ENCODE measurements at places on chromosomes 12 and 14. TPM values are rescaled to one million over a fixed set of nuclear protein-coding genes. Genes with fewer than 3 reads are reported as not detected.

DNA sequence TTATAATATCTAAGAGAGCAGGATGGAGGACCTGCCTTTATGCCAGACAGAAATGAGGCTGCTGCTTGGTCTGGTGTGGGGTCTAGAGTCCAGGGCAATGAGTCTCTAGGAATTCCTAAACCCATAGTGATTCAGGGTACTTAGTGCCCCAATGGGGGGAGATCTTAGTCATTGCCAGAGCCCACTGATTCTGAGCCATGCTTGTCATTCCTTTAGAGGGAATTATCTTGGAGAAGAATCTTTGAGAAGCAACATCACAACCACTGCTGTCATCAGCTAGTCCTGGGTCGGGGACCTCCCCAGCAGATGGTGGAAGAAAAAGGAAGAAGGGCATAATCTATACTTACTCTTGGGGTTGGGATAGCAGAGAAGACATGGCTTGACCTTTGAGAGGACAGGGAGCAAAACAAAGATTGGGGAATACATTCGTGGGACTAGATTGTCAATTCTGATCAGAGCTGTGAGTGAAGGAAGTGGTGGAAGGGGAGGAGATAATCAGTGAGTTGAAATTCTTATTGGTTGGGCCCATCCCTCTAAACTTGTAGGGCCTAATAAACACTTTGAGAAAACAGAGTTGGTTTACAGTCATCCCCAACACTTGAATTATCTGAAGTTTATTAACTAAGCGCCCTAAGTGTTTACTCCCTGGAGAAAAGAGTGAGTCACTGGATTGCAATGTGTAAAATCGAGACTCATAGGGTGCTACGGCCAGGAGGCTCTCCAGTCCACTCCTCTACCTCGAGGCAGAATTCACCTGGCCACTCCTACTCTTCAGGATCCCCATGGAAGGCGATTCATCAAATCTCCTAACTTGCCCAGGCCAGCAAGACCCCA is 3.0 kb upstream of the KRT3 start:
- DNase-seq: no peak
- H3K36me3 ChIP-seq: no peaks in the 10 kb centered on the region
- H3K4me1 ChIP-seq: no peaks in the 10 kb centered on the region
- H3K27ac ChIP-seq: no peak overlapping the region
- no peaks in the 10 kb centered on the region for H3K27me3 ChIP-seq
- H3K4me3 ChIP-seq: no peak overlapping the region

The E2F7 gene
- total RNA-seq: 1.9 TPM

- no peaks in the 10 kb centered on the region for H3K27me3 ChIP-seq
- no peaks in the 10 kb centered on the region for H3K36me3 ChIP-seq
- no peak for DNase-seq
- H3K4me3 ChIP-seq: no peak overlapping the region
- H3K4me1 ChIP-seq: peaks cover 26% of the 10 kb centered on the region
- H3K27ac ChIP-seq: no peak overlapping the region
These were observed 34.9 kb upstream of the GPR68 start for GRCh38 chr14:91279354-91279753.

DNA sequence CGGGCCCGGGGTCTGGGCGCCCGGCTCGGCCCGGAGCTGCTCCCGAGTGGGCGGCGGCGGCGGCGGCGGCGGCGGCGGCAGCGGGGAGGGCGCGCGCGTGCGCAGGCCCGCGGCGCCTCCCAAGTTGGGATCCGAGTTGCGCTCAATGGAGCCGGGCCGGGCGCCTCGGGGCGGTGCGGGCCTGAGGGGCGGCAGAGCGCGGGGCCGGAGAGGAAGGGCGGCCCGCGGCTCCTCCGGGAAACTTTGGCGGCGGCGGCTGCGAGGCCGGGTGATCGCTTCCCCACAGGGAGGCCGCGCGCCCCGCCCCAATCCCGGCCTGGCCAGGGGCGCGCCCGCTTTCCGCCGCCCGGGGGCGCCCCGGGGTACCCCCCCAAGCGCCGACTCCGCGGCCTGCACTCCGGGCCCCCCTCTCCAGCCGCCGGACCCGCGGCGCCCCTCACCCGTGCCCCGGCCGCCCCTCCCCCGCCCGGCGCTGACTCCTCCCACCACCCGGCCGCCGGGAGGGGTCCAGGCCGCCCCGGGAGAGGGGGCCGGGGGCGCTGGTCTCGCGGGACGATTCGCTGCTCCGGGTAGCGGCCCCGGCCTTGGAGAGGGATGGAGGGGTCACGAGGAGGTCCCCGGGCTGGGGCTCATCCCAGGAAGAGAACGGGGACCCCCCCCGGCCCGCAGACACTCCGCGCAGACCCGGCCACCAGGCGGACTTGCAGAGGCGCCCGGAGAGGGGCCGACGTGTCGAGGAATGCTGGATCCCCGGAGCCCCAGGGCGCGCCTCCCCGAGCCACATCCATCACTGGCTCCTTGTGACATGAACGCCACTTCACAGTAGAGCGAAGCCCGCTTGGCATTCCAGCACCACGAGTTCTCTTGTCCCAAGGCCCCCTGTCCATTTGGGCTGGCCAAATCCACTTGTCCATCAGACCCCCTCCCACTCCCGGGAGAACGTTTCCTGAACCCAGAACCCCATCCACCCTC is at the start of gene RILPL1:
Gene RILPL1, minus strand, starts transcription at position 48 of the 972 bp plus-strand sequence. CDS start 237 bp downstream, outside the sequence.
- H3K4me1 ChIP-seq: peaks cover 19% of the 10 kb centered on the region
- no peaks in the 10 kb centered on the region for H3K36me3 ChIP-seq
- peak within 1 kb of the TSS; percentile 86 for H3K27ac ChIP-seq
- peak; percentile 58 for DNase-seq
- H3K27me3 ChIP-seq: no peaks in the 10 kb centered on the region

The LMNTD1 gene
- total RNA-seq: 18.7 TPM

DNA sequence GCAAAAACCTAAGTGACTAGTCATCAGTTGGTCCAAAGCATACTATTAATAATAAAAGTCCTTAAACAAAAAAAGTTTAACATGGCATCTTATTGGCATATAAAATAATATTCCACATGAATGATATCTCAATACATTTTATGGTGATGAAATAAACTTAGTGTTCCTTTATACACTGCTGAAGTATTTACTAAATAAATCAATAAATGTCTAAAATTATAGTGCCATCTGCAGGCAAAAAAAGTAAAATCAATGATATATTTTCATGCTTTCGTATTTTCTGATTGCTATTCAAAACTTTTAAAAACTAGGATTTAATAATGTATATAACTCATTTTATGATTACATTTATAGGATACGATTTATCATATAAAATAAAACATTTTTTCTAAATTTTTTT is 30.5 kb downstream of the PUS7L start:
- H3K4me3 ChIP-seq: no peak overlapping the region
- no peaks in the 10 kb centered on the region for H3K36me3 ChIP-seq
- H3K27me3 ChIP-seq: no peaks in the 10 kb centered on the region
- H3K27ac ChIP-seq: no peak overlapping the region

Measured in testis (tissue), 5 donors.